ENCODE measurements at places on chromosomes 6 and 20.

DNA sequence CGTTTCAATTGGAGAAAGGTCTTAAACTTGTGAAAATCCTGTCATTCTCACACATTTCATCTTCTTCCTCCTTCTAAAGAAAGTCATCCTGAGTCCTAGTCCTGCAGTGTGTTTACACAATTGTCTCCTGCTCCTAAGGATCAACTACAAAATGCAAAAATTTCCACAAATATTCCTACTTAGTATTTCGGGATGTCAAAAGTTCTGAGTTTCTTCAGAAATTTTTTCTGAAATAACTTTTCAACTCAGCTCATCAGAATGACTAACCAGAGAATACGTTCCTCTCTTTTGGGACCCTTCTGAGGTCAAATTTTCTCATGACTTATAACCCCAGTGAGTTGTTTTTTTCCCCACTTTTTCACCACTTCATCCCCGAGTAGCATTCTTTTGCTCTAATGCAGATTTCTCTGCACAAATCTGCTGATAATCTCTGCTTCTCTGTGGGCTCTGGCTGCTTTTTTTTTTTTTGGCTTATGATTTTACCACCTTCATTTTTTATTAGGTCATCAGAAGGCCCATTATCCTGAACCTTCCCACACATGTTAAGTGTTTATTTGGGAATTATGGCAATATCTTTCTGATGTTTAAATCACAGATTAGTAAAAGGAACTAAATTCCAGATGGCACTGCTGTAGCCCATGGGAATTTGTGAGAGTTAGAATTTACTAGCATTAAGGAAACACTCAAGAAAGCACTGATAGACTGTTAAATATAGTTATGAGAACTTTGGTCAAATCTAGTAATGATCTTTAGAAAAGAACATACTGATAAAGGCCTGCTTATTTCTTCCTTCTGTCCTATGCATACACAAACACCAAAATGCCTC is 41.4 kb downstream of the MAP3K5 start:
- no peak for DNase-seq

DNA sequence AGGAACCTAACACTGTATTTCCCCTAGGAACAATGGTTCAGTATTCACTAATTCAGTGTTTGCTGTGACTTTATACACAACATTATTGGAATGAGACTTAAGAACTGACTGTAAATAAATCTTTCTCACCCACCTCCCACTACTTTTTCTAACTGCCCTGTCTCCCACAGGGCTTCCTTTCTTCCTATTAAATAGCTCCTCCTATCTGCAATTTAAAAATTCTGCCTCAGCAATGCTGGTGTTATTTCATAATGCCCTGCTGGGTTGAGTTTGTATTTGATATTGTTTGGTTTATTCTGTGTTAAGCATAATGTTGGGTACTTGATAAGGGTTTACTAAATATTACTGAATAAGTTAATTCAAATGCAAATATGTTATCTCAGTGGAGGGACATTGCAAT is 573.1 kb upstream of the RNF217 start:
- DNase-seq: no peak

DNA sequence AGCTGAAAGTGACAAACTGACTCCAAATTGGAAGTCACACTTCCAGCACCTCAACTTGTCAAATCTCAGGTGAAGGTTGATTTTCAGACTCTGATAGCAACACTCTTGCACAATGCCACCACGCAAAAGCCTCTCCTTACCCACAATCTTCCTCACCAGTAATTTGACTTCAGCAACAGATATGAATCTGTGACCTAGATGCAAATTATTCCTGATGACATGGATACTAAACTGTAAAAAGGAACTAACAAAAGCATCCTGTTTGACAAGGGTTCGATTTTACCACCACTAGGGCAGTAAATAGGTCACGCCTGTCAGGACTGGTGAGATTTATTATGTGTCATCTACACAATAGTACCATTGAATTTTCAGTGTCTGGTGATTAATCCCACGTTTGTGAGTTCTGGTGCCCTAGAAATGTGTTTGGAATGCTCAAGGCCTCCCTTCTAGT is 134.4 kb upstream of the COL21A1 start:
- no peak for DNase-seq

DNA sequence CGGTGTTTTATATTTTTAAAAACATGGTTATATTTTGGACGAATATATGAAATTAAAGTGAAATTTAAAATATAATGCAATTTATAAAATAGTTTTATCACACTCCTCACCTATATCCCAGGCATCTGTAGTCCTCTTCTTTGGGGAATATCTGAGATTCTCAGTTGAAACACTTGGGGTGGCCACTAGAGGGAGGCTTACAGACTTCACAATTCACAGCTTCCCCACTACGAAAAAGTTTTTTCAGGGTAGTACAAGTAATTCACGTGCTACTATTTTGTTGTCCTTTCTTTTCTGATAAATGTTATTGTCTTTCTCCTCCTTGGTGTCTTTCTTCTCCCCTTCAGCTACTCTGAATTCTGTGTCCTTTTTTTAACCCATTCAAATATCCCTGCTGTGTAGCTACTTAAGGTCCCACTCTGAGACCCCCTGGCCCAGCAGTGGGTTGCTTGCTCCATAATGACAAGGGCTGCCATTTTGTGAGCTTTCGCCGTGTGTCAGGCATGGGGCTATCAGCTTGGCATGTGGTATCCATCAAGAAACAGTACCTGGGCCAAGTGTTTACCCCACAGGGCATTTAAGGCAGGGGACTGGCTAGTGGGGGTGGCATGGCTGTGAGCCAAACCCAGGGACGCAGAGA is 43.6 kb upstream of the PHACTR3 start:
- DNase-seq: no peak

DNA sequence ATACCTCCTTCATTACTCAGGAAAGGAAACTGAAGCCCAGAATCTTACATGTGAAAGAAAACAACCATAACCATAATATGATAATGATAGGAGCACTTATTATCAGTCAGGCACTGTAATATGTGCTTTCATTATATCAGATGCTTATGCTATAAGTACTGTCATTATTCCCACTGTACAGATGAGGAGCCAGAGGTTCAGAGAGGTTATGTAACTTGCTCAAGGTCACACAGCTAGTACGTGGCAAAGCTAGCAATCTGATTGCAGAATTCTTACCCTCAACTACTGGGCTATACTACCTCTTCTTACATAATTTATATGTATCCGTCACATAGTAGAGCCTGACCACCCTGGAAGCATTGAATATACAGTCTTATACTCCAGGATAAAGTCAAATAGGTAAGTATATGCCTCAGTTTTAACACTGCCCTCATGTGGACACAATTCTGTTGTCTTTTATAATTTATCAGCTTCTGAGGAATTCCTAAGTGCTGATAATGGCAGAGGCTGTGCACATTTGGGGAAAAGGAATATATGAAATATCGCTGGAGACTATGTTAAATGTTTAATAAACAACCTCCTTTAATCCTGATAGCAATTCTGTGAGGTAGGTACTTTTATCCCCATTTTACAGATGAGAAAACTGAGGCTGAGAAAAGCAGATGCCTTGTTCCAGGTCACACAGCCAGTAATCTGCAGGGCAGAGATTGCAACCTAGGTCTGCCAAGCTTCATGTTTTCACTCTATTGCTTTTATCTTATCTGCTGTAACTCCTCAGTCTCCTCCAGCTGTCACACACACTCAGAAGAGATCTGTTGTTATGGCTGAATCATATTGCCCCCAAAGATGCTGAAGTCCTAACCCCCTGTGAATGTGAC is 13.4 kb downstream of the BCAS1 start:
- no peak for DNase-seq

DNA sequence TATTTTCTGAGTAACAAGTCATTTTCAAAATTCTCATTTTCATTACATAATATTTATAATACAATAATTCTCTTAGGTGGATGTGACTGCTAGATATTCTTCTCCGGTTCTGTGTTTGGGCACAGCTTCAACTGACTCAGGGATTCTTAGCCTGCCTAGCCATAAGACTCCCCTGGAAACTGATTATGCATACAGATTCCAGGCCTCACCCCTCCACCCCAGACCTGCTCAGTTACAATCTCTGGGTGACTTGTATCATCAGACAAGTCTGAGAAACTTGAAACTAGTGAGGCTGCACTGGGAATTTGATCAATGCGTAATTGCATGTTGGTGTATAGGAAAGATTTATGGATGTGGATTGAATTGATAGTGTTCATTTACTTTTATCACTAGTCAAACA is 25.4 kb downstream of the FLRT3 start:
- DNase-seq: no peak

- DNase-seq: no peak
These were observed 862 bp upstream of the TFAP2C start for GRCh38 chr20:56628015-56628872.

DNA sequence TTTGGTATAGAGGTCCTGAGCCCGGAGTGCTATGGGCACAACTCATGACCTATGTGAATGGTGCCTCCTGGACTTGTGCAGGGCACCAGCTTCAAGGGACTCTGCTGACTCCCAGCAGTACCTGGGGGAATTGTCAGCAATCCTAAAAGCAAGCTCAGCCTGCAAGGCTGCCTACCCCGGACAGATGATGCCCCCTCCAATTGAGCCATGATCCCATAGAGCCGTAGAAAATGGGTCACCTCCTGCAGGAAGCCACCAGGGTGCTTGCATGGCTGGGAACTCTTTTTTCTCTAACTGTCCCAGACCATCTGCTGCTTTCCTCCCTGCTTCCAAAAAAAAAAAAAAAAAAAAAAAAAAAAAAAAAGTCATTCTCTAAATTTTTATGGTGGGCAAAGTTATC is 12.9 kb upstream of the PRND start:
- DNase-seq: no peak

DNA sequence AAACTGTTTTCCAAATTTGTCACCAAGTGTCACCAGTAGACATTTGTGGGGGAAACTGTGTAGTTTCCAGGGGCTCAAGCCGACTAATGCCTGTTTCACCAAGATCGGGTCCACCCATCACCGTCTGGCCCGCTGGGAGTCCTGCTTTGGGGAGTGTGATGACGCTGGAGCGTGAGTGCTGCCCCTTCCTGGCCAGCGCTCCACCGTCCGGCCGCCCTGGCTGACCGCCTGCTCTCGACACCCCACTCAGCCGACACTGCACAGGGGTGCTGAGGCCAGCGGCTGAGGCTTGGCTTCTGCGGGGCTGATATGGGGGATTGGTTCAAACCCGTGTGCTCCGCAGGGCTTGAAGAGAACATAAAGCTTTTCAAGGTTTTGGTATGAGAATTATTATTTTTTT is 160.1 kb downstream of the SMOC2 start:
- no peak for DNase-seq

- DNase-seq: no peak
These were observed 526 bp downstream of the SULF2 start for GRCh38 chr20:47784599-47785310.

- no peak for DNase-seq
These were observed 16.5 kb upstream of the LIN28B start for GRCh38 chr6:104940238-104940892.

DNA sequence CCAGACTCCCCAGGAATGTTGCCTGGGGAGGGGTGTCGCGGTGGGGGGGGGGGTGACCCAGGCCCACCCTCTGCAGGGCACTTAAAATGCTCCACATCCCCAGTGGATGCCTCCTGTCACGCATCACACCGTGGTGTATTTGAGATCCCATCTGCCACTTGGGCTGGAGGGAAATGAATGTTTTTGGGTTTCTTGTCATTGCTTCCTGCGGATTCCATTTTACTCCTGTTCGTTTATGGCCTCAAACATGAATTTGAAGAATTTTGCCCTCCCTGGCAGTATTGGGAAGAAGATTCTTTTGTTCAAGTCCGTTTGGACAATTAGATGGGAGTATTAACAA is 544 bp upstream of the KHDC1 start:
- no peak for DNase-seq

GRCh38 chr6:111680015-111680712 is 74.5 kb upstream of the TRAF3IP2 start:
- no peak for DNase-seq

- DNase-seq: no peak
These were observed 13.9 kb downstream of the ZNF217 start for GRCh38 chr20:53579581-53580375.

DNA sequence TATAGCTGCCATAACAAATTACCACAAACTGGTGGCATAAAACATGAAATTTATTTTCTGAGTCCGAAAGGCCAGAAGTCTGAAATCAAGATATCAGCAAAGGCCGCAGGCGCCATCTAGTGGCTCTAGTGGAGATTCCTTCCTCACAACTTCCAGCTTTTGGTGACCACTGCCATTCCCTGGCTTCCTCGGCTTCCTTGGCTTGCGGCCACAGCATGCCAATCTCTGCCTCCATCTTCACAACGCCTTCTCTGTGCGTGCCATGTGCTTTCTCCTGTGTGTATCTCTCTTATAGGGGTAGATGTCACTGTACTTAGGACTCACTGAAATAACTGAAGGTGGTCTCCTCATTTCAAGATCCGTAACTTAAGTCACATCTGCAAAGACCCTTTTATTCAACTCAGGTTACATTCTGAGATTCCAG is 5.4 kb upstream of the PLAGL1 start:
- peak; percentile 58 for DNase-seq

- no peak for DNase-seq
These were observed 225.6 kb downstream of the ARID1B start for GRCh38 chr6:157002774-157003173.

- DNase-seq: no peak
These were observed 56.0 kb downstream of the MDN1 start for GRCh38 chr6:89763550-89763949.

DNA sequence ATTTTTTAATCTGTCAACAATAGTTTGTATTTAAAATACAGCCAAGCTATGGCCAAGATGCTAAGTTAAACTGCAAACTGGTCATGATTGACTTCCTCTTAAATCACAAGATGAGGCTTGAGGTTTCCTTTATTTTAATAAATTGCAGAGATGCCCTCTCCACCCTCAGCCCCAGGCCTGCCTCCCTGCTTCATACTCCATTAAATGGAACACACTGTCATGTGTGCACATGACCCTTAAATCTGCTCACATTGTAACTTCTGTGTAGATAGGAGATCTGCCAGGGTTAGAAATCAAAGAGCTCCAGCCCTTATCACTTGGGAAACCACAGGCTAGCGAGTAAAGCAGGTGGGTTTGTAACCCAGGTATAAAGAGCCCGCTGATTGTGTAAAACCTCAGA is 20.8 kb downstream of the DUSP22 start:
- DNase-seq: no peak

DNA sequence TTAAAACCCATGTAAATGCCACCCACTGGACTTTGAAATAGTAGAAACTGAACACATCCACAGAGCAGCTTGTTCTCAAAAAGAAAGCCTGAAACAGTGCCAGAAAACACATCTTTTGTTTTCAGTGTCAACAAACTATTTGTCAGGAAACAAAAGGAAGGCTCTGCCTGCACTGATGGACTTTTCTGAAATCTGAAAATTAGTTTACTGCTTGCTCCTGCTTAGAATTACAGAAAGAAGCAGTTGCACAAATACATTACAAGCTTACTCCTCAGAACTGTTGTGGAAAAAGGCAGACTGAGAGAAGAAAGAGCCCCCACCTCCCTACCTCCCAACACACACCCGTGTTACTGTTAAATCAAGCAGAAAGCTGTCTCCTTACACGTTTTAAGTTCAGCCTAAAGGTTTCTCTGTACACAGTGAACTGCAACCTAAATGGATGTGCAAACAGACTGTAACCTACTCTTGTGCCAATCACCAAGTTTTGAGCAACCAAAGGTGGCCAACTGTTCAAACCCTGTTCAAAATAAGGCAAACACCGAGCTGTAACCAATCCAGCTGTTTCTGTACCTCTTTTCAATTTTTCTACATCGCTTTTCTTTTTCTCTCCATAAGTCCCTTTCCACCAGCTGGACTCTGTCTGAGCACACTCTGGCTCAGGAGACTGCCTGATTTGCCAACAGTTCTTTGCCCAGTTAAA is 43.7 kb downstream of the FRK start:
- no peak for DNase-seq
